Hematopoietic multipotent progenitor cell treated with erythropoietin and hydrocortisone succinate and interleukin-3 and kit ligand, for 8 days (in vitro differentiated cells): ENCODE measurements at places on chromosomes 1 and 21.

DNA sequence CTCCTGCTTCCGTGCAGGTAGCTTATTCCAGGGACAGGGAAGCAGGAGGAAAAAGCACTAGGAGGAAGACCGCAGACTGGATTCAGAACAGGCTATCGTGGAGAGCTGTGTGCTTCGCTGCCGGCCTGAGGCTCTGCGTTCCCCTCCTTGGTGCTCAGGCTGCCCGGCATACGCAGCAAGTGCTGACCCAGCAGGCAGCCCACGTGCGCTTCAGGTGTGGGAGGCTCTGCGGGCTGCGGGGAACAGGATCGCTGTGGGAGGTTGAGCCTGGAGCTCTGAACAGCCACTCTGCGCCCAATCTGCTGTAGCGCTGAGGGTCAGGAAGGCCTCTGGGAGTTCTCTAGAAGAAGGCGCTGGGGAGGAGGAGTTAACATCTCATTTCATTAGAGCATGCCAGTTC, 27.9 kb downstream of the DOP1B start:
- DNase-seq, result no peak

DNA sequence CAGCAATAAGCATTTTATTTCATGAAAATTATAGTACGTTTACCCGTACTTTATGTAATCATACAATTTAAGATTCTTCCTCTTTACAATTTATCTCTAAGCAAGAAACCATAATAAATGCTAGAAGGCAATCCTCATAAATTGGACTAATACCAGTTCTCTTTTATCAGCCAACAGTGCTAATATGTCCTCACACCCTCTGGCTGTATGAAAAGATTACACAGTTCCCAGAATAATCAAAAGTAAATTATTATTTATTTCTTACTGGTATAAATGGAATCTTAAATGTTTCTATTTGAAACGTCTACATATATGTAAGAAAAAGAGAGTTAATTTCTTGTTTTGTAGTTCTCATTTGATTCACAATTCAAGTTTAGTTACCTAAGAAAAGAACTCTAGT, 3.1 kb upstream of the CDKN2C start:
- peak; percentile 73 for DNase-seq

- DNase-seq, result no peak
These were observed 158.7 kb downstream of the NTPCR start for GRCh38 chr1:233109096-233109495.

- no peak for DNase-seq
These were observed 38.3 kb downstream of the GJA5 start for GRCh38 chr1:147722124-147722523.

GRCh38 chr1:7970246-7970645, 8.7 kb downstream of the PARK7 start:
- no peak for DNase-seq

DNA sequence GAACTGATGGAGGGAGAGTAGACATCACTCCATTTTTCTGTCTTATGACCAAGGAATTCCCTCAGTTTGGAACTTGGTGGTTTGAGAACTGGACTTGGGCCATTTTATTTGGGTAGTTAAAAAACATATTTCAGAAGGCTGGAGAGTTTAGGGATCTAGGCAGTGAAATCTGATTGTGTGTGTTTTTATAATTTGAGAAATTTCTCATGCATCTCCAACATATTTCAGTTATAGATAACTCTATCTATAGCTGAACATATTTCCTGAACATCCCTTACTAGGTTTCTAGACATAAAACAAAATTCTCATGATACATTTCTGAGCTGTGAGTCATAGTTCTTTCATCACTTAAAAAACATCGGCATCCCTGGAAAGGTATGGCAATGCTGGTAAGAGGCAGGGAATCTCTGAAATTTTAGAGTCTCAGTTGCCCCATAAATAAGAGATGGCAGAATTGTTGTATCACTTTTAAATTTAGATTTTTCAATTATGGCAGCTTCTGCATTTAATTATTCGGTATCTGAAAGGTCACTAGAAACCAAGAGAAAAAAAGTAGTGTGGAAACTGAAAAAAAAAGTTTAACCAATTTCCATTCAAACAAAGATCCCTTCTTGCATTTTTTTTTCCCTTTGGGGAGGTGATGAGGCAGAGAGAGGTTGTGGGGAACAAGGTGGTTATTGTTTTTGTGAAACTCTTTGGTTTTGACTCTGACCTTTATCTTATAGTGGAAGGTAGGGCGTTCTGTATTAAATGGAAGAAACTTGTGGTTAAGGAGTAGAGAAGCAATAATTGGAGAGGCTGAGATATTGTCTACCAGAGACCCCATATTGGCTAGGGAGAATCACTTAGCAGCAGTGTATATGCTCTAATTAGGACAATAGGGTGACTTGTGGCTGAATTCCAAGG, 102.9 kb downstream of the FASLG start:
- DNase-seq, result peak; percentile 29

DNA sequence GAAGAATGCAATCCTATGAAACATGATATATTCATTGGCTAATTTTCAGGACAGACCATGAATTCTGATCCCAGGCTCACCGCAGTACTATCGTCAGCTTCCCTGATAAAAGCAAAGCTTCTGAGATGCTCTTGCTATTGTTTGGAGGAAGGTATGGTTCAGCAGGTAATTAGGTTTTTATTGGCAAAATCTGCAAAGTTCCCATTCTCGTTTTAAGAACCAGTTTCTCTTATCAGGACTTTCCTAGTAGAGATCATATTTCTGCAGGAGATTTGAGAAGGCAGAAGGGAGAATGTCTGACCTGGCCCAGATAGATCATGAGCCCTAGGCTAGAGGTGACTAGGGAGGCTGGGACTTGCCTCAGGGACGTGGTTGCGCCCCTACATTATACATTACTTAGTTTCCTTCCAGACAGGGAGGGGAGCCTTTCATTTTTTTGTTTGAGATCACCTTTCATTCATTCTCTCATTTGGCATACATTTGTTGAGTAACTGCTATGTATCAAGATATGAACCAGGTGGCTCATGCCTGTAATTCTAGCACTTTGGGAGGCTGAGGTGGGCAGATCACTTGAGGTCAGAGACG, 108.8 kb downstream of the NRIP1 start:
- DNase-seq, result no peak

DNA sequence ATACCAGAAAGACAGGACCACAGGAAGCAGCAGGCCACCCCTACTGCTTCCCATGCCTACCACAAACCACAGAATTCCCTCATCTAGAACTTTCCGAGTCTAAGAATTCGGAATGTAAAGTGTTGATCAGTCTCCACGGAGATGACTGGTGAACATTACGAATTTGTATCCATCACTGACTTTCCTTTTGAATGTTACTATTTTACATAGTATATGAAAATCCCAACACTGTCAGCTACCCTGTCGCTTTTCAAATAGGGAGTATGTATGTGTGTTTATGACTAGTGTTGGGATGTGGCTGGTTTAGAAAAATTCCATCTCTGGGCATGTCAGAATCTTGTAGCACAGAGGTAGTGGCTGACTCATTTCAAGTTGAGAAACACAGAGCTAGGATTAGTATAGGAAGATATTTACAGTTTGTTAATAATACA, 118.2 kb downstream of the COQ8A start:
- no peak for DNase-seq

- DNase-seq, result peak; percentile 20
These were observed 76.4 kb downstream of the ATP5PO start for GRCh38 chr21:33839167-33839716.

- no peak for DNase-seq
These were observed 399.5 kb downstream of the MATN1 start for GRCh38 chr1:30323841-30324240.

DNA sequence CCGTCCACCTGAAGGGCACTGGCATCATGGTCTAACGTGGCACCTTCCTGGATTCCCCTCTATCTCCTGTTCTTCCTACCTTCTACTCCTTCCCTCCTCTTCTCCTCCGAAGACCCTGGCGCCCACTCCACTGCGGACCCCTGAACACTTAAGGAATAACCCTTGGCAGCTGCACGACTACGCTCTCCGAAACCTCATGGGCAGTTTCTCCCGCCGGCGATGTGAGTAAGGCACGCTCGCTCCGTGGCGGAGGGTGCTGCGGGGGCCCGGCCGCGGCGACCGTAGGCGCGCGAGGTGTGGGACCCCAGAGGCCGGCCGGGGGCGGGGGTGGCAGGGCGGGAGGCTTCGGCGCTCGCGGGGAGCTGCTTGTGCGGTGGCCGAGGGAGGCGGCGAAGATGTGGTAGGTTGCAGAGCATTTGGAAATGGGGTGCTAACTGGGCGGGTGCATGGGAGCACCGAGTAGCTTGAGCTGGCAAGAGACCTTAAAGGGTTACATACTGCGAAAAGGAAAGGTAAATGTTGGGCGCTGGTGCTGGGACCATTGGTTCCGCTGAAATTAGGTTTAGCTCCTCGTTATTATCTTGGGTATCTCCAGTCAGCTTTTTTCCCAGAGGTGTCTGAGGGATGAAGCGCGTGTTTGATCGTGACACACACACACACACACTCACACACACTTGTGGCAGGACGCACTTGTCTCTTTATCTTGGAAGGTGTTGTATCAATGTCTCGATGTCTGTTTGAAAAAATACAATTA, 876 bp downstream of the LRRC7 start:
- DNase-seq, result peak; percentile 32

DNA sequence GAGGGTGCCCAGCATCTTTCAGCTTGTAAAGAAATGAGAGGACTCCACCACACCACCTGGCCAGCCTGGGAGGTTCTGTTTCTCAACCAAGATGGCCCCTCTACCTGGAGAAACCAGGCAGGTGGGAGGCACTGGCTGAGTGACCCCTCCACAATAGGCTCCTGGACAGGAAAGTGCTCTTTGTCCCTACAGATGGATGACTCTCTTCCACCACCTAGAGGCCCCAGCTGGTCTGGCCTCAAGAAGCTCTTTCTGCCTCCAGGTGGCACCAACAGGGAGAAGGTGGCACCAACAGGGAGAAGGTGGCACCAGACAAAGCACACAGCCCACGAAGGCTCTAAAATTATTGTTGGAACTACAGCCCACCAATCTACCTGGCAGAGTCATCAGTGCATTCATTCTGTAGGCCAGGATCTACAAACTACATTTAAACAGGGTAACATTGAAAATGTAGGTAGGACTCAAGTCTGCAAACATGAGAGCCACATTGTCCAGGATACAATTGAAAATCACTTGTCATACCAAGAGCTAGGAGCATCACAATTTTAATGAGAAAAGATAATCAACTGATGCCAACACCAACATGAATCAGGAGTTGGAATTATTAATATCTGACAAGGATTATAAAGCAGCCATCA, 14.4 kb downstream of the TMPRSS3 start:
- DNase-seq, result peak; percentile 70

DNA sequence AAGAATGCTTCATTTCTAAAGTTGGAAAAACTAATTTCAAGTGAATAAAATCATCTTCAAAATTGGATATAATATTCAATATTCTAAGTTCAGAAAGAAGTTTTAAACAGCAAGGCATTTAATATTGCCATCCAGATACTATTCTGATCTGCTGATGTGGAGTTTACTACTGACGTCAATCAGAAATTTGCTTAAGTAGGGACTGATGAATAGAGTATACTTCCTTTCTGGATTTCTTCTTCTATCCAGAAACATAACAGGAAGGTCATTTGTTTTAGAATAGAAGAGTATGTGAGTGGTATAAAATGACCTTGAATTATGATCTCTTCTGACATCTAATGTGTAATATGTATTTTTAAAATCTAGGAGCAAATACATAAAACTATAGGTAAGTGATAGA, 308.1 kb upstream of the ADGRL2 start:
- no peak for DNase-seq

GRCh38 chr1:200153277-200154055, 126.0 kb downstream of the NR5A2 start:
- DNase-seq, result no peak

DNA sequence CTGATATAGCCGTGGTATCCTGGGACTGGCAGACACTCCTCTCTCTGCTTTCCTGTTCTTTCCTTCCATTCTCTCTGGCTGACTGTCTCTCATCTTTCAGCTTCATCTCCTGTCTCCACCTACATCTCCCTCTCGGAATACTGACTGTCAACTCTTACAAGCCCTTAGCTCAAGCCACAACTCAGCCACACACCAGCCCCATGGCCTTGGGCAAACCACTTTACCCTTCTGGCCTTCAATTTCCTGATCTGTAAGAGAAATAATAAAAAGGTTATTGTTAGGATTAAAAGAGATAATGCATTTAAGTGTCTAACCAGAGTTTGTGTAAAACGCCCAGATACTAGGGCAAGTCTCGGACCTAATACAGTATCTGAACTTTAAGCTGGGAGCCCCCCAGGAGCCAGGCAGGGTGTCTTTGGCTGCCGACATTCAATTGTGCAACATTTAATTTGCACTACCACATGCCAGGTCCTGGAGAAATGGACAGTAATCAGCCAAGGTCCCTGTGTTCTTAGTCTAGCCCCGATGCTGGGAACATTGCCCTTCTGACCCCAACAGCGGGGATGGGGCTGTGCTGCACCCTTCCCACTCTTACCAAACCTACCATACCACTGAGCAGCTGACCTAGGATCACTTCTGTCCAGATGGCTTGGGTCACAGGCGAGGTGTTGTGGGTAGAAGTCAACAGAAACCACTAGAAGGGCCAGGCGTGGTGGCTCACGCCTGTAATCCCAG, 5.1 kb downstream of the ECHDC2 start:
- DNase-seq, result no peak

DNA sequence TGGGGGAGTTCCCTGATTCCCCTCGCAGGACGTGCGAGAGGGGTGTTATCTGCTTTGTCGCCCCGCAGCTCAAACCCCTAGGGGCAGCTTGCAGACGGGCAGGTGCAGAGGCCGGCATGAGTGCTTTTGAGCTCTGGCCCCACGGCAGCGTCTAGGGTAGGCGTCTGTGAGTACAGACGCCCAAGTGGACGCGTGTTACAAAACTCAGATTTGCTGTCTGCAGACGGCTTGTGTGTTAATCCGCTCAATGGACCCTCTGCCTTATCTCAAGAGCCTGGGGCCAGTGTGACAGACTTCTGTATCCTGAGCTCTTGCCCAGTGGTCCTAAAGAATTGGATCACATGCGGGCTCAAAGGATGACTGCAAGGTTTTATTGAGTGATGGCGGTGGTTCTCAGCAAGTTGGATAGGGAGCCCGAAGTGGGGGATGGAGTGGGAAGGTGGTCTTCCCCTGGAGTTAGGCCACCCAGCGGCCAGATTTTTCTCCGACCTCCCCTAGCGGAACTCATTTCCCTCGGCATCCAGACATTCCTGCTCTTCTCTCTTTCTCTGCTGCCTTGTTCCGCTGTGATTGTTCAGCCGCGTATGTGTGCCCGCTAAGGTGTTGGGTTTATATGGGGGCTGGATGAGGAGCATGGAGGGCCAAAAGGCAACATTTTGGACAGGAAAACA, 9.4 kb downstream of the CFHR4 start:
- DNase-seq, result no peak

DNA sequence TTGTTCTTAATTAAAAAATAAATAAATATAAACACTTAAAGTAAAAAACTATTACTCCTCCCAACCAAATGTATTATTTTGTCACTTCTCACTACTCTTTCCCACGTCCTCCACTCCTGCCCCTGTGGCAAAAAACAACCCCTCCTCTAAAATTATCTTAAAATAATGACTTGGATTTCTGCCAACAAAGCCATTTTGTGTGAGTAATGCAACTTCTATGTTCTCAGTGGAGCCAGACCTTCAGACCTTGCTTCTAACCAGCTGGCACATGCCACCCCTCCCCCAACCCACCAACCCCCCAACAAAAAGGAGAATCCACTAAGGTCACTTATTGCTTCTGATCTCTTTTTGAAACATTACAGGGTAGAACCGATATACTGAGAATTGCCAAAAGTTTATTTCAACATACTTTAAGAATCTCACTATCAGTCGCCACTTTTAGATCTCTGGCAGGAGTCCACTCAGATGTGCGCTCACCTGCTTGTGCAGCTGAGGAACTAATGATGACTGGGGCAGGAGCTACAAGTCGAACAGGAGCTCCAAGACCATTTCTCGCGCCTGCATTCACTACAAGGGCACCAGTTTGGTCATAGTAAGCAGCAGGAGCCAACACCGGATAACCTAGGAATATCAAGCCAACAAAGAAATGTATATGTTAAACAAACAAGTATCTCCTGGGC, 58.3 kb upstream of the SDC3 start:
- DNase-seq, result peak; percentile 77
